ENCODE measurements at places on chromosomes 2 and 18.

DNA sequence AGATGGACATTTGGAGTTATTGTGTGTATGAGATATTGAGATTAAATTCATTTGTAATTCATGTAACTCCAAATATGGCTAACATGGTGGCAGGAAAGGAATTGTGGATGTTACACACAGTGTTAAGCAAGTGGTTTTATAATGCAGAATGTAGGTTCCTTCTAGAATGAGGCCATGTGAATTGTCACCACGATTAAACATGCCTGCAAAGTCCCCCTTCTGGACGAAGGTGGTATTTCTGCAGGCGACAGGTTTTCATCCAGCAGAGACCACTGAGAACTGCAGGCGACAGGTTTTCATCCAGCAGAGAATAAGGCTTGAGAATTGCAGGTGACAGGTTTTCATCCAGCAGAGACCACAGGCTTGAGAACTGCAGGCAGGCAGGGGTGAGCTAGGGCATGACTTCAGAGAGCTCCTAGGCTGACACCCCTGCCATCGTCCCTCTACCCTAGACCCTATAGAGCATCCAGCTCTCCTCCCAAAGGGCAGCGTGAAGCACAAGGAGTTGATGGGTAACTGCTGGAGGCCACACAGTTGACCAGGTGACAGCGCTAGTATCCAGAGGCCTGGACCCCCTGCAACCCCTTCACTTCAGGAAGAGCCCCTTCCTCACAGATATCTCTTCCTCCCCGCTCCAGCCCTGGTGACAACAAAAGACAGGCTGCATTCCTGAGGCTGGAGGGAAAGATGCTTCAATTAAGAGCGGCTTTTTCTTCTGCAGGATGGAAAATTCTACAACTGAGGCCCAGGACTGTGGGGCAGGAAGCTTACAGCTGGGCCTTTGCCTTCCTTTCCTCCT, 175.8 kb downstream of the LOXHD1 start:
- H3K4me1 ChIP-seq, result no peaks in the 10 kb centered on the region
- peak; percentile 77 for DNase-seq
- no peak overlapping the region for H3K27ac ChIP-seq
- no peaks in the 10 kb centered on the region for H3K36me3 ChIP-seq
- H3K27me3 ChIP-seq, result no peaks in the 10 kb centered on the region

DNA sequence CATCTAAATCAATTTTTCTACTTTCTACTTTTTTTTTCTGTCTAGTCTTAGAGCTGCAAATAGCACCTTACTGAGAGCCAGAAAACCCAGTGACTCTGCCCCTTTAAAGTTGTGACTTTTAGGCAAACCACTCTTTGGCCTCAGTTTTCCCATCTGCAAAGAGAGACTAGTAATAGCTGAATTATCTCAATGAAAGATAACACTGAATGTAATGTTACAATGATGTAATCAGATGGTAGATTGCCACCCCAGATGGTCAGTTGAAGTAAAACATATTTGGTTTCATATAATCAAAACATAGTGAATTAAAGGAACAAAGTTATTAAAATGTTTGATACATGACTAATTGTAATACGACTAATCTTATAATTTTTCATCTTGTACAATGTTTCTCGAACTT, 5.0 kb upstream of the APCDD1 start:
- H3K27me3 ChIP-seq, result no peaks in the 10 kb centered on the region
- H3K4me1 ChIP-seq, result no peaks in the 10 kb centered on the region
- no peak overlapping the region for H3K27ac ChIP-seq
- H3K4me3 ChIP-seq, result no peak overlapping the region

DNA sequence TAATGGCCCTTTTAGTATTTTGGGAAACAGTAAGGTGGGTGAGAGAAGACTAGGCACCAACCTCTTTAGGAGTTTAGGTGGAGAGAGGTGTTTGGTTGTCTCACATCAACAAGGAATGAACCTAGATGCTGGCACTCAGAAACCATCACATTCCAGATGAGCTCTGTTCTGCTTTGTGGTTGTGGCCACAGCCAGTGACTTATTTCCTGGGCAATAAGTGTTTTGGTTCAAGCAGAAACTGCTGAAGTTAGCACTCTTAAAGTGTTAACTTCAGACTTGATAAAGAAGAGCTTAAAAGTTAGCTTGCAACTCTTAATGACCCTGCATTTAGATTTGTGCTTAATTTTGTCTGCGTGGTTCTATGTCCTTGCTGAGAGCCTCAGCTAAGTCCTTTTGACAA, 929.2 kb downstream of the SLC4A3 start:
- no peaks in the 10 kb centered on the region for H3K4me1 ChIP-seq
- H3K27me3 ChIP-seq, result no peaks in the 10 kb centered on the region
- H3K36me3 ChIP-seq, result no peaks in the 10 kb centered on the region
- no peak for DNase-seq
- H3K4me3 ChIP-seq, result no peak overlapping the region

- no peaks in the 10 kb centered on the region for H3K36me3 ChIP-seq
- no peak for DNase-seq
- H3K27ac ChIP-seq, result no peak overlapping the region
Observed at GRCh38 chr18:78721981-78722380, 257.6 kb upstream of the SALL3 start.
